Stimulated activated CD4-positive, alpha-beta T cell treated with anti-CD3 and anti-CD28 coated beads, Interleukin-2, amount 100 ng/mL, for 4 hours (primary cell): ENCODE measurements at places on chromosomes 7 and 10.
A peak's percentile ranks its signal among the peaks of the same experiment; 100 is the strongest.

- no peak for DNase-seq
Observed at GRCh38 chr7:69517985-69518704, 80.1 kb upstream of the AUTS2 start.

GRCh38 chr10:49488056-49488717 lies 50.7 kb downstream of the ERCC6 start:
- DNase-seq, result no peak

DNA sequence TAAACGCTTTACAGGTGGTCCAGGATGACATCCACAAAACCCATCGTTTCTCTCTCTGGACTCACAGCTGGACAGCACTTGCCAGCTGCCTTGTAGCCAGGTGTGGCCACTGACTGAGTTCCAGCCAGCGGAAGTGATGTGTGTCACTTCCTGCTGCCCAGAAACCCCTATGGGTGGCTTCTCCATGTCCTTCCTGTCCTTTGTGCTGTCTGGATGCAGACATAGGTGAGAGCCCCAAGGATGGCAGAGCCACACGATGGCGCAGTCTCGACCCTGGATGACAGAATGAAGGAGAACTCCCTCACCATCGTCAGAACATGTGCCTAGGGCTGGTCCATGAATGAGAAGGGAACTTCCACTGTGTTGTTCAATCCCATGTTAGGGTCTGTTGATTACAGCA lies 22.1 kb downstream of the NMT2 start:
- no peak for DNase-seq

DNA sequence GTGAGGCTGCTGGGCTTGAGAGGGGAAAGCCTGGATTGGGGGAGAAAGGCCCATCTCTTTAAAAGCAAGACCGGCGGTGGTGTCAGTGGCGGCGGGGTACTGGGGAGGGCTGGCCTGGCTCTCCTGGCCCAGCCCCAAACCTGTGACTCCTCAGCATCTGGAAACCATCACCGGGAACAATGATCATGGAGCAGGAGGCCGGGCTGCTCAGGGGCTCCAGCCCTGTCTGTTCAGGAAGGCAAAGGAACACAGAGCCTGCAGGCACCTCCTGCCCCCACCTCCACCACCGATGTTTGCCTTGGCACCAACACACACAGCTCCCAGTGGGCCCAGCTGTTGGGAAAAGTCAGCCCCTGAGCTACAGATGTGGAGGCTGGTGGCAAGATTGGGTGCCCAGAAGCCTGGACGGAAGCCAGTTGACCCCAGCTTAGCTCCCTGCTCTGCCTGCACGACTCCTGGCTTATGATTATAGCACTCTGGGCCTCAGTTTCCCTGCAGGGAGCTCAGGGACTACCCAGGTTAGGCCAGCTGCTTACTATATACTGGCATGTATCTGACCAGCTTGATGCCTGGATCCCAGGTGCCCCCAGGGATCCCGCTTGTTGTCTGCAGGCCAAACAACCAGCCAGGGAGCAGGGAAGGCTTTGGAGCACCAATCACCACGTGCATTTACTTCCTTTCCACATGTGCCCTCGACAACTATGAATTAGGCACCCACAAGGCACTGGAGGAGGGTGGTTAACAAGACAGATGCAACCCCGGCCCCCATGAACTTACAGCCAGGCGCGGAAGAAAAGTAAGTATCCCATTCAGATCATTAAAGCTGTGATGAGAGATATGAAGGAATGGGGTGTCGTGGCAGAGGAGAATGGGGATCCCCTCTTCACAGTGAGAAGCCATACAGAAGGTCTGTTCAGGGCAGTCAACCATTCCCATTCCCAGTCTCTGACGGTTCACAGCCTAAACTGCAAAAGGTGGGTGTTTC lies 37.3 kb downstream of the ZCCHC24 start:
- no peak for DNase-seq

GRCh38 chr7:77887567-77887966 lies 89.0 kb downstream of the PHTF2 start:
- no peak for DNase-seq

- peak; percentile 68 for DNase-seq
Observed at GRCh38 chr10:93893646-93894515, at the start of gene SLC35G1. Gene SLC35G1, plus strand, starts transcription at chr10:93893978. Its CDS starts 56 bp downstream, at chr10:93894034.

DNA sequence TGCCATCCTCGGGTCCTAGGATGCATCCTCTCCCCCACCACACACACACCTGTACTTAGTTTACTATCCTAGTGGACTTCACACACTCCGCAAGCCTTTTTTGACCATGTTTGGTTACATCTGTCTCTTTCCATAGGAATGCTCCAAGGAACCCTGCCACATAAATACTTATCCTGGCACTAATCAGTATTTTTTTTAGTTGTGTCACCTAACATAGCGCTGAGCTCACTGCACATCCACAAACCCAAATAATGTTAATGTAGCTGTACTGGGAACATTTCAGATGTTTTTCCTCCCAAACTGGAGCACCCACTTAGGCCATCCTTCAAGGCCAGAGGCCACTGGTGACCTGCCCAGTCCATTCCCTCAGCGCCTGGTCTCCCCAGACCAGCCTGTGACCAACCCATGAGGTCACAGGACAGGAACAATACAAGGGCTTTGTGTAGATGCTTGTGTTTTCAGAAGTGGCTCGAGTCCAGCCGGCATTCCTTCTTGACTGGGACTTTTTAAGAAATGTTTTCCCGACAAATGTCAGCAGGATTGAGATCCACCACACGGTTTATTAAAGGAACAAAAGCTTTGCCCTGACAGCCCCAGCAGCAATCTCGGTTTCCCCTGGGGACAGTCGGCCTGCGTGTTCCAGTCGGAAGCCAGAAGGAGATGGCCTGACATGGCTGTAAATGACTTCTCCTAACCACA lies 181.4 kb downstream of the JCAD start:
- no peak for DNase-seq

DNA sequence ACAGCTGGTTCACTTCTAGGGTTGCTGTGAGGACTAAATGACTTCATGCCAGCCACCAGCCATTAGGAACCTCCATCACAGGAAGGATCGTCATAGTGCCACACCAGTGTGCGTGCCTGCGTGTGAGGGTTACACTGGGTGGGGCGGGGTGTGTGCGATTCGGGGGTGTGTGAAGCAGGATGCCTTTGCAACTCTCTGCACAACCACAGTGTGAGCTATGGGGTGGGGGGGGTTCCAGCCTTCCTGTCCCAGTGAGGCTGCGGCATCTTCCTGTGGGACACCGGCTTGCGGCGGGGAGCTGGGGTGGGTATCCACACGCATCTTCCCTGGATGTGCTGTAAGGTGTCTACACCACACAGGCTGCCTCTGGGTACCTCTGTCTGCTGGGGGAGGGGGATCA lies 6.9 kb upstream of the ELFN1 start:
- no peak for DNase-seq

GRCh38 chr7:117715784-117716445 lies 157.3 kb downstream of the CTTNBP2 start:
- DNase-seq, result no peak

DNA sequence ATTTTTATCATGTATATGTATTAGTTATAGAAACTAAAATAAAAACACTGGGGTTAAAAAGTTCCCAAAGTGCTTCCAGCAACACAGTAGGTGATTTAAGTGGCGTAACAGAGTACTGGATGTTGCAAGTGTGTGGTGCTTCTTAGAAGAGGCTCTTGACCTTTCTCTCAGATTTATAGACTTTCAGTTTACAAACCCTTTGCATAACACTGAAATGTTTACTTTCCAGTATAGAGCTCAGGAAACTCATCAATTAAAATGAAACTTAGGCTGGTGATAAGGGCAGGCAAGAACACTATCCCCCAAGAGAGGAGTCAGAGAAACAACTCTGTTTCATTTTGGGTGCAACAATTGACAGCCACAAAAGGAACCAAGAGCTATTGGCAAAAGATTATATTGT lies 27.5 kb upstream of the SMC3 start:
- DNase-seq, result no peak

- no peak for DNase-seq
Observed at GRCh38 chr7:110870926-110871325, 220.0 kb upstream of the LRRN3 start.

DNA sequence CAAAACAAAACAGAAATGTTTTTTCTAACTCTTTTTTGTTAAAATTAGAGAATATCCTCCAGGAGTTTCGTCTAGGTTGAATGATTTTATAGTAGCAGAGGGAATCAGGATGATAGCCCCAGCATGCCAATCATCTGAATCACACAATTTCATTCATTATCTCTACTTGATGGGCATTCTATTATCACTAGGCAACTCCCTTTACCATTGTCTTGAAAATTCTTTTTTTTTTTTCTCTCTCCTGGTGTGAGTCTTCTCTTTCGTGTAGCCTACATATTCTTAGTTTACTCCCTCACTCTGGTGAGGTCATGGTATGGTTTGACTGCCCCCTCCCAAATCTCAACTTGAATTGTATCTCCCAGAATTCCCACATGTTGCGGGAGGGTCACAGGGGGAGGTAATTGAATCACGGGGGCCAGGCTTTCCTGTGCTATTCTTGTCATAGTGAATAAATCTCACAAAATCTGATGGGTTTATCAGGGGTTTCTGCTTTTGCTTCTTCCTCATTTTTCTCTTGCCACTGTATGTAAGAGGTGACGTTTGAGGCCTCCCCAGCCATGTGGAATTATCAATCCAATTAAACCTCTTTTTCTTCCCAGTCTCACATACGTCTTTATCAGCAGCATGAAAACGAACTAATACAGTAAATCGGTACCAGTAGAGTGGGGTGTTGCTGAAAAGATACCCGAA lies 105.0 kb downstream of the OTUD1 start:
- DNase-seq, result no peak

DNA sequence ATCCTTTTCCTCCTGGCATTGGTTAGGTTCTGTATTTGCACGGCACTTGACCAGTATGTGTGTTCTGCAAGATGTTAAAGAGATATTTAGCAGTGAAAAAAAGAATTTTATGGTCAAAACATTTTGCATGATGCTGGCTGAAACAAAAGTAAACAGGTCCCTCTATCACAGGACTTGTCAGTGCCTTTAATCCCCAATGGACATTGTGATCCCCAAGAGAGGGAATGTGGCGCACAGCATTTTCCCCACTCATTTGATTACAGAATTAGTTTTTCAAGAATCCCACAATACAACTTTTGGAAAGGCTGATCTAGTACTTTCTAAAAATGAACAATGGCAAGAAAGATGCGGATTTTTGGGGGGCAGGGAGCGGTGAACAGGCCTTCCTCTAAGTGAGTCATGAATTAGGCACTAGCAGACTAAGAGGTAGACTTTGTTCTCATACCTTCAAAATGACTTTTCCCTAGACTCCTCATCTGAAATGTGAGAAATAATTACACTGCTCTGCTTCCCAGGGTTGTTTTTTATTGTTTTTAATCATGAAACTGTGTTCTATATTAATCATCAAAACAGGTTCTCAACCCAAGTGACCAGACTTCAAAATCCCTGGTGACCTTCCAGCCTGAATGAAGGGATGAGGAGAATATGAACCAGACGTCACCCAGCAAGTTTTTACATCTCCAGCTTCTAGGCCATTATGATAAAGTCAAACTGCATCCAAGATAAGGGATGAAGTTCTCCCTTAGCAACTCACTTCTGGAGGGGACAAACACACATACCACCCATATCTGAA lies 8.6 kb downstream of the FBXW4 start:
- no peak for DNase-seq

- no peak for DNase-seq
Observed at GRCh38 chr7:27930910-27931476, 191.0 kb downstream of the TAX1BP1 start.

DNA sequence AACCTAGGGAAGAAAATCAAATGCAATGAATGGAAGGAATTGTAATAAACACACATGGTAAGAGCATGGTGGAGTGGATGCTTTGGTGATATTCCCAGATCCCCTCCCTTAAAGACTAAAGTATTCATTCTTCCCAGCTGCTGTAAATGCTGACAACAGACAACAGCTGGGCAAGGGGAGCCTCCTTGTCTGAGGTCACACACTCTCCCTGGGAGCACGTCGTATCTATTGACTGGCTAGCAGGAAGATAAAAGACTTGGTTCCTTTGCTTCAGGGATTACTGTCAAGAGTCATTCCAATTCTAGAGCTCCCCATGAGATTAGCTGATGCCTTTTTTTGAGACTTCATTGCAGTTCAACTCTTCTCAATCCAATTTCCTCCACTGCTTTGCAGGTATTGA lies 443.5 kb upstream of the ETV1 start:
- no peak for DNase-seq

DNA sequence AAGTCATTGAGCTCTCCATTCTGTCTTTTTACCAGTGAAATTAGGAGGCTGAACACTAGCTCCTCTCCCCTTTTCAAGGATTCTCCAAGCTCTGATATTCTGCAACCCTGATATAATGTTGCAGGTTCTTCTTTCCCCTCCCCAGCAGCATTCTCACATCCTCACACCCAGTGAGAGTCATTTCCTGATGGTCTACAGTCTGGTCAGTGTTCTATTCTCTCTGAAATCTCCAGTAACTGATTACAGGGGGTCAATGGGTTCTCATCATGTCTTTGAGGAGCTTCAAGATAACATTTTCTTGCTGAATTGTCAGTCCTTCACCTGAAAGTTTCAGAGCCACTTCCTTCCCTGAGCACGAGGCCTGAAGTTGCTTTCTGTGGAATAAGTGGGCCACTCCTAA lies 299.4 kb downstream of the PTEN start:
- DNase-seq, result no peak

GRCh38 chr10:120011359-120012130 lies 119.0 kb downstream of the SEC23IP start:
- DNase-seq, result no peak

- DNase-seq, result no peak
Observed at GRCh38 chr7:152519290-152519689, 83.5 kb upstream of the KMT2C start.

GRCh38 chr7:116317907-116318306 lies 107.6 kb downstream of the TES start:
- no peak for DNase-seq

DNA sequence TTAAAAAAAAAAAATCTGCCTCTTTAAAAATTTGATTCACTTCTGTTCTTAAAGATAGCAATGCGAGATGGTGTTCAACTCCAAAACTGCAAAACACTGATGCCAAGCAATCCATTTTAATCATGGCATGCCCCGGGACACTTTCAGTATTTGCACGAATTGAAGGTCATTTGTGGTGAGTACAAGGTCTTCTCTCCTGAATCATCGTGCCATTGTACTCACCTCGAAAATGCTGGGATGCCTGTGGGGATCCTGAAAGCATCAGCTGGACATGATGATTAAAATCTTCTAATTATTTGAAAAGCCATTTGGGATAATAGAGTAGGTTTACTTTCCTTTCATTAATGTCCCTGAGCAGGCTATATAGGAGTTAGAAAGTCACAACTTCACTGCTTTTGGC lies 125.1 kb upstream of the NRP1 start:
- no peak for DNase-seq

- DNase-seq, result no peak
Observed at GRCh38 chr7:155567646-155568332, 21.4 kb upstream of the CNPY1 start.

- DNase-seq, result no peak
Observed at GRCh38 chr7:113872981-113873380, 45.8 kb downstream of the PPP1R3A start.

- DNase-seq, result no peak
Observed at GRCh38 chr7:119969054-119969453, 303.9 kb upstream of the KCND2 start.

DNA sequence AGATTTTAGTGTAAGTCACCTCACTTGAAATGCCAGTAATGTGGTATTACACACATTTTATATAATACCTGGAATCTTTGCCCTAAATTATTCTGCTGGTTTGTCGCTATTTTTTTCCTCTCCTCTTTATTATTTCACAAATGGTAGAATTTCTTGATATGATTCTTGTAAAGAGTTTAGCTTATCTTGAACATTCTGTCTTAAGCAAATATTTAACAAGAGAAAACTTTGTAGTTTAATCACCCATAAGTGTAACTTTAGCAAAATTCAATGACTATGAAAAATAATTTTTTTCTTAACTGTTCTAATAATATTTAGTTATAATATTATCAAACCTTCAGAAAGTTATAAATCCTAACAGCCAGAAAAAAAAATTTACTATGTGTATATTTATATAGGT lies 56.7 kb downstream of the NHLRC2 start:
- DNase-seq, result no peak
